ENCODE measurements at places on chromosomes 3 and 15.

DNA sequence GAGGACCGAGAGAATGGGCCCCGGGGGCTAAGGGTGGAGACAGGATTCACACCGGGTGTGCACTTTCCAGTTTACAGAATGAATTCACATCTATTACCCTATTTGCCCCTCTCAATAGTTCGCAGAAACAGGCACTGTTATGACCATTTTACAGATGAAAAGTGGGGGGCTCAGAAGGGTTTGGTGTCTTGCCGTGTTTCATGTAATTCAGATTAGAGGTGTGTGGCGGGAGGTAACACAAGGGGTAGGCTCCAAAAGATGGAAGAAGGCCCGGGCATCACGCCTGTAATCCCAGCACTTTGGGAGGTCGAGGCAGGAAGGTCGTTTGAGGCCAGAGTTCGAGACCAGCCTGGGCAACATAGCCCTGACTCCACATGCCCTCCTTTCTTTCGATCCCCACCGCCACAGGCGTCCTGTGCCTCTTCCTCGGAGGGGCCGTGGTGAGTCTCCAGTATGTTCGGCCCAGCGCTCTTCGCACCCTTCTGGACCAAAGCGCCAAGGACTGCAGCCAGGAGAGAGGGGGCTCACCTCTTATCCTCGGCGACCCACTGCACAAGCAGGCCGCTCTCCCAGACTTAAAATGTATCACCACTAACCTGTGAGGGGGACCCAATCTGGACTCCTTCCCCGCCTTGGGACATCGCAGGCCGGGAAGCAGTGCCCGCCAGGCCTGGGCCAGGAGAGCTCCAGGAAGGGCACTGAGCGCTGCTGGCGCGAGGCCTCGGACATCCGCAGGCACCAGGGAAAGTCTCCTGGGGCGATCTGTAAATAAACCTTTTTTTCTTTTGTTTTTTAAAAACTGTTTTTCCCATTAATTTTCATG is 3.4 kb downstream of the DUOXA2 start:
- no peak for DNase-seq

DNA sequence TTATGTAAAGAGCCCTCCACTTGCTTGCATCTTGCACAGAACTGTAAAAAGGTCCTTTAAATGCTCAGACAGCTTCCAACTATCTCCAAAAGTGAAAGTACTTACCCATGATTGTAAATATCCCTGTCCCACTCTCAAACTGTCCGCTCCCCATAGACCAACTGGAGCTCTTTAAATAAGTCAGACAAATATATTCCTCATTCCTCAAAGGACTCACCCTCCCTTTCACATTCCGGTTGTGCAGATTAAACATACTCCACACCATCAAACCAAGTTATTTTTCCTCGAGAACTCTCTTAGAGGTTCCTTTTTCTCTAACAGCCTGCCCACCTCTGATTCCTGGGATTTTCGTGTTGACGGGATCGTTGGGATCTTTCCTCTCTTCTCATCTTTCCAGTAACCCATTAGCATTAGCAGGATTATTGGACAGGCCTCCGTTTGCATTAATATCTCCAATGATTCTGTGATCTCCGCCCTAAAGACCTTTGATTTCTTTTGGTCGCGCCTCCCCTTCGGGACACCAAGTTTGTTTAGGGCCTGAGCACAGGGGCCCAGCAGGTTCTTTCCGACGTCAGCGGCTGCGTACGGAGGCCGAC is 763 bp downstream of the GOLGB1 start:
- DNase-seq, result no peak

DNA sequence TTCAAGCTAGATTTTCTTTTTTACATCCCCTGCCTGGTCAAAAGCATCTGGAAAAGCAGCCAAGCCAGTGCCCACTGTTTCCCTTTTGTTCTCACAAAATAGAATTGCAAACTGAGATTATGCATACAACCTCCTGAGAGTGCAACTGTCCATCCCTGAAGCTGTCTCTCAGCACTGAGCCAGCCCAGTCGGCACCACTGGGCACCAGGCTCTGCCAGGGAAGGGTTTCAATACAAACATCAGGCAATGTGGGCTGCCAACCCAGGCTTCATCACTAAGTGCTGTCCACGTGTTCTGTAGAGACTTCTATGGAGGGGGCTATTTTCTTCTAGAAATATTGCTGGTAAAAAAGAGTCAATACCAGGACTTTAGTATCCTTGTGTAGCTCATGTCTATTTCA is 356.3 kb upstream of the TBL1XR1 start:
- no peak for DNase-seq

GRCh38 chr3:13541691-13542090 is 7.2 kb upstream of the FBLN2 start:
- DNase-seq, result no peak

DNA sequence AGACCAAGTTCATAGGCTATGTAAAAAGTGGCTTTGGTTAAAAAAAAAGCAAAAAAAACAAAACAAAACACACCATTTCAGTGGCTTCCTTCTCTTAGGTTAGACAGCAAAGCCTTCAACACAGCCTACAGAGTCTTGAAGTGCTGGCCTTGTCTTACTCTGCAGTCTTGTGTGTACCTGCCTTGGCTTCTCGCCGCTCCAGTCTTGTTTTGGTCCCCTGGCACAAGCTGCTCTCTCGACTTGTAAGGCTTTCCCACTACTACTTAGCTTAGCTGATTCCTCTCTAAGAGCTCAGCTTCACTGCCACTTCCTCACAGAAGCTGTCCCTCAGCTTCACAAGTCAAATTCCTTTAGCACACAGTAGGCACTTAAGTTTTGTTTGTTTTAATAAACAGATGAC is 63.0 kb downstream of the ST3GAL6 start:
- no peak for DNase-seq

DNA sequence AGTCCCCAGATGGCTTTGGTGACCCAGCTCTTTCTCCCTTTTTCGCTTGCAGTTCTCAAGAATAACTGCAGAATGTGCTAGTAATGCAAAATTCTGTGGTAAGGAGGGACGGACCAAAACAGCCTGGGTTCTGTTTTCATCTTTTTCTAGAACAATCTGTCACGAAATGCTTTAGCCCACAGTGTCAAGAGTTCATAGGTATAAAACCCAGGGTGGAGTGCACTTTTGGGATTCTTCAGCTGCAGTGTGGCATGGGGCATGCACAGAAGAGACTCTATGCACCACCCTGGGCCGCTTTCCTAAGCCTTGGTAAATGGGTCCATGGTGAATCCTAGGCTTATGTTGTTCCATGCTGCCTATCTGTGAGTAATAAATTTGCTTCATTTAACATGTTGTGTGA is 1072.7 kb upstream of the GBE1 start:
- DNase-seq, result no peak

GRCh38 chr3:197501879-197502620 is 53.7 kb downstream of the BDH1 start:
- peak; percentile 90 for DNase-seq

- no peak for DNase-seq
These were observed 91.4 kb upstream of the MEX3B start for GRCh38 chr15:82137261-82137660.

DNA sequence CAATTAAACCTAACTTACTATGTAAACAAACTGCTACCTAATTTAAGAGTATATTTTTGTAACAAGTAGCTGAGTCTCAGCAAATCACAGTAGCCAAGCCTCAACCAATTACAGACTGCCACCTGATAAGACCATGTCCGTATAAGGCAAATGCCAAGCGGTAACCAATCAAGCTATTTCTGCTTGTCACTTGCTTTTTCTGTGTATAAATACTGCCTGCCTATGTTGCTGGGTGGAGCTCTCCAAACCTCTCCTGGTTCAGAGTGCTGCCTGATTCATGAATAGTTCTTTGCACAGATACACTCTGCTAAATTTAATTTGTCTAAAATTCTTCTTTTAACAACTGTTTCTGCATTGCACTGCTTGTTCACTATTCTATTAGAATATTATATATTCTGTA is 42.6 kb downstream of the ZNF148 start:
- DNase-seq, result no peak

DNA sequence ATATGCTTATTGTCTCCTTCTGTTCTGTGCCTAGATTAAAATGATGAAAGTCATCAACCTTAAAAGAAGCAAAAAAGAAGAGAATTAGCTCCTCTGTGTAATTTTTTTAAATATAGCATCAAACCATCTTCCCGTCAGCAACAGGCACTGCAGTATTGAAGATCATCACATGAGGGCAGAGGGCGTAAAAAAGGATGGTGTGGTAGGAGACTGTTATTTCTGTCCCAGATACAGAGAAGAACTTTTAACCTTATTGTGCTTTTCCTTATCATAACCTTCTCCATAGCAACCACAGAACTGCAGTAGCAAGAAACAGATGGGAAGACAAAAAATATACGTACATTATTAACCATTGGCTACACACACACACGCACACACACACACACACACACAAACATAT is 88.8 kb downstream of the IGSF11 start:
- no peak for DNase-seq

GRCh38 chr15:68593828-68594532 is 15.2 kb downstream of the CORO2B start:
- no peak for DNase-seq

DNA sequence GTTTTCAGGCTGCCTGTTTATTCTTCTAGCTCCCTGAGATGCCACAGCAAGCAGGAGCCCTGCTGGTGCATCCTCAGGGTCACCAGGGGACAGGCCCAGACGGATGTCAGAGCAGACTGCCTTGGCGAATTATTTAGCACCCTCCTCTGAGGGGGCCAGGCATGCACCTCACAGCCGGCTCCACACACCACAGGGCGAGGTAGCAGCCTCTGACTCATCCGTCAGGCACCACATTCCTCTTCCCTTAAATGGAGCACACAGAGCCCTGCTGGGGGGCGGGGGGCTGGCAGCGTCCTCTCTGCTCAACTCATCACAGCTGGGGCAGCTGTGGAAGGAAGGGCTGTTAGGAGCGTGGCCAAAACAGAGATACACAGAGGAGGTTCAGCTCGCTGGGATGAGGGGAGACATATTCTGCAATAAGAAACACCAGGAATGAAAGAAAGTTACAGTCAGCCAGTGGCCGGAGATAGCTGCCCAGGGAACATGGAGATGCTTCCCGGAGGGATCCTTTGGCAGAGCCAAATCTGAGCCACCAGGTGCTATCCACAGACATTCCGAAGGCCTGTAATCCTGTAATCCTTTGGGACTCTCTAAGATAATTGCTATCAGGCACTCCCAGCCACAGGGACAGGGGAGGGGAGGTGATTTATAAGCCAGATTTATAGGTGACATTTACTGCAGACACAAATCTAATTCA is 13.9 kb upstream of the PRICKLE2 start:
- peak; percentile 74 for DNase-seq

DNA sequence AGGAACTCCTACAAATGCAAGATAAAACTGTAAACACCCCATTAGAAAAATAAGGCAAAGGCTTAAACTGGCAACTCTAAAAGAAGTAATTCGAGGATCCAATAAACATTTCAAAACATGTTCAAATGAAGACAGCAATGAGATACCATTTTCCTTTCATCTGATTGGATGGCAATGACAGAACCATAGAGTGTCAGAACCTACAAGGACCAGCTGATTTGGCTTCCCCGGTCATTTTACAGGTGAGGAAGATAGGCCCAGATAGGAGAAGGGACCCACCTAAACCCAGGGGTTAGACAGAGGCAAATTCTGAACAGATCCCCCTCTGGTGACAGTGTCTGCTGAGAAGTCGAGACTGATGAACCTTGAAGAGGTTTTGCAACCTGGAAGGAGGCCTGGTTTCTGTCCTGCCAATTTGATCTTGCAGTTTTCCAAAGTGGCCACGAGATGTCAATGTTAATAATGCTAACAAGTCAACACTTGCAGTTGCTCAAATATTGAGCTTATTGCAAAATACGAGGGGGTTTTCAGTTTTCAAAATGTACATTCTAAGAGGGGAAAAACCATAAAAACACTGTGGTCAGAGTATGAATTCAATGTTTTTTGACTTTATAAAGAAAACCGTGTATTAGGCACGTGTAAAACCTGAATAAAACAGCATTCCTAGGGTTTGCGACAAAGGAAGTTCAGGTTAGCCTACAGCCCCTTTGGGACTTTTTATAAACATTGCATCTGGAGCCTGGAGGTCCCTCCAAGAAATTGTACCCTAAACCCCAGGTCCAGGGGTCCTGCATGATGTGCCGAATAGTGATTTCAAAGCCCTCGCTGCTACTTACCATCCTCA is 21.5 kb downstream of the CFAP161 start:
- peak; percentile 4 for DNase-seq

DNA sequence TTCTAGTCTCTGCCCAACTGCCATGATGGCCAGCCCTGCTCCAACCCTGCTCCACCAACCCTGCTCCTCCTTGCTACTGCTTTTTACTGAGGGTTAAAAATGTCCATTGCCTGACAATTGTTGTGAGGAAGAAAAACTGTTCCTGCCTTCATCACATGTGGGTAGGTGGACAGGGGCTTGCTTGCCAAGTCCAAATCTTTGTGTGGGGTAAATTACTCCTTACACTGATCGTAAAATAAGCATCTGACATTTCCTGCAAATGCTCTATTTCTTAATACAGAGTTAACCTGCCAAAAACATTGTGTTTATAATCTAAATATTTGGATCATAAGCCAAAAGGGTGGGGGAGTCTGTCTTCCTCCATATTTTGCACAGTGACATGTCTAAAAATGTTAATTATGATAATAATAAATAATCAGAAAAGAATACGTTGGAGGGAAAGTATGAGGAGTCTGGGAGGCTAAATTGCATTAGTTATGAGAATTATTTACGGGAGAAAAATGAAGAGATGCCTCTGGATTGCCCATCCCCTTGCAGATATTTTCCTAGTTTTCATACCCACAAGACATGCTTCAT is 242.5 kb upstream of the TBL1XR1 start:
- DNase-seq, result no peak
